Natural killer cell (primary cell): ENCODE measurements at places on chromosomes 5 and 9. TPM values are rescaled to one million over a fixed set of nuclear protein-coding genes. Genes with fewer than 3 reads are reported as not detected.

- no peak for DNase-seq
Measured at GRCh38 chr5:8611067-8611466, 742.1 kb downstream of the MTRR start.

NR2F1-AS1 gene
- not detected for total RNA-seq

DNA sequence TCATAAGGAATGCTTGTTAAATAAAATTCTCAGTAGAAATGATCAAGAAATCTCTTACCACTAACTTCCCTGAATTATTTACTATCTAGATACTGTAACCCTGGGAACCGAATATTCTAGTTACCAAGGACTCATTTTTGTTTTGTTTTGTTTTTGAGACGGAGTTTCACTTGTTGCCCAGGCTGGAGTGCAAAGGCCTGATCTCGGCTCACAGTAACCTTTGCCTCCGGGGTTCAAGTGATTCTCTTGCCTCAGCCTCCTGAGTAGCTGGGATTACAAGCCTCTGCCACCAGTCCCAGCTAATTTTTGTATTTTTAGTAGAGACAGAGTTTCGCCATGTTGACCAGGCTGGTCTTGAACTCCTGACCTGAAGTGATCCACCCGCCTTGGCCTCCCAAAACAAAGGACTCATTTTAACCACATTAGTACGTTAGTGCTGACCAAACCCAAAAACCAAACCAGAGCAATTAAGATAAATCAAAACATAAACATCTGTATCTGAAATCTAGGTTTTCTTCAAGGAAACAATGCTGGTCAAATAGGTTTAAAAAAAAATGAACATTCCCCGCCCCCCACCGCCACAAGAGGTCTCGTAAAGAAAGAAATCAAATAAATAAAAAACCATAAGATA is 3.7 kb downstream of the TXN start:
- DNase-seq = no peak

- no peak for DNase-seq
Measured at GRCh38 chr9:13485068-13485596, 205.6 kb upstream of the MPDZ start.

KIAA0825 gene
- 4.8 TPM for total RNA-seq

- no peak for DNase-seq
Measured at GRCh38 chr9:35158501-35159280, 3.1 kb upstream of the UNC13B start.

DNA sequence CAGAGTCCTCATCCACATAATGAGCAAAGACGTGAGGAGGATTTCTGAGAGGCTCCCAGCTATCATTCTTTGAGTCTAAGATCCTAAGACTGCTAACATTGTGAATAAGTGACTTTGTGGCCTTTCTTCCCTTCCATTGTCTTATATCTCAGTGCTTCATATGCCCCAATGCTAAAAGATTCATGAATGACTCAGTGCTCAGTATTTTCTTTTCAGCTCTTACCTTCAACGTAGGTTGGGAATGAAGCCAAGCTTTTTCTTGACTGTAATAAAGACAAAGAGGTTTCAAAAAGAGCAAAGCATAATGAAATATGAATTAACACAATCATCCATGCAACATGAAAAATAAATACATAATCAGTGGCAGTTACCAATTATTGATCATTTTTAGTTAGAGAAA is 146.4 kb downstream of the ENTREP1 start:
- DNase-seq = no peak

GRIN1 gene
- not detected for total RNA-seq

IL13 gene
- not detected for total RNA-seq
